ENCODE measurements at places on chromosomes 16 and 17.
A peak's percentile ranks its signal among the peaks of the same experiment; 100 is the strongest.

GRCh38 chr17:40279402-40279801 lies 8.3 kb upstream of the CDC6 start:
- DNase-seq: no peak

GRCh38 chr16:2964475-2965336 lies 631 bp downstream of the KREMEN2 start:
- peak; percentile 98 for DNase-seq

- no peak for DNase-seq
Measured at GRCh38 chr17:57852092-57852954, 2.5 kb upstream of the MRPS23 start.

DNA sequence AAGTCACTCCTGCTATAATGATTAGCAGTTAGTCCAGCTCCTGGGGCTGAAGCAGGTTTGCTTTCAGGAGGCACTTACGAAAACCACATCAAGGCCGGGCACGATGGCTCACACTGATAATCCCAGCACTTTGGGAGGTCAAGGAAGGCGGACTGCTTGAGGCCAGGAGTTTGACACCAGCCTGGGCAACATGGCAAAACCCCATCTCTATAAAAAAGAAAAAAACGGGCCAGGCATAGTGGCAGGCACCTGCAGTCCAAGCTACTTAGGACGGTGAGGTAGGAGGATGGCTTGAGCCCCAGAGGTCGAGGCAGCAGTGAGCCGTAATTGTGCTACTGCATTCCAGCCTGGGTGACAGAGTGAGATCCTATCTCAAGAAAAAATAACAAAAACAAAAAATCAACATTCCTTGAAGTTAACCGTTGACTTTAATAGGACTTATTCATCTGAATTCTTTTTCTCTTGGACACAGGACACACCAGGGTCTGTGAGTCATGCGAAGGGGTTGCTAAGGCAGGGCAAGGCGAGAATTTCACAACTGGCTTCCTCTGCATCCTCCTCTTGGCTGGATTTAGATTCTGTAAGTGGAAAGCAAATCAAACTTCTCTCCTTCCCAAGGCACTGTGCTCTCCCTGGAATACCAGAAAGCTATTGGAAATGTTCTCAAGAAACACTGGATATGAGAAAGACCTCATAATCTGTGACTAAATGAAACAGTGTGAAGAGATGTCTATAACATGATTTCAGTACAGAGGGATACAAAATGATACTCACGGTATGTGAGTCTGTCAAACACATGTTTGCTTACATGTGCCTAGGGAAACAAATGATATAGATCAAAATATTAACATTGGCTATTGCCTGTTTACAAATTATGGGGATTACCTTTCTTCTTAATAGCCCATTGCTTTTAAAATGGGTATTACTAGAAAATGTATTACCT lies 99.5 kb downstream of the SYCE1L start:
- no peak for DNase-seq

- DNase-seq: peak; percentile 44
Measured at GRCh38 chr17:29590411-29591145, 1.1 kb upstream of the GIT1 start.

GRCh38 chr17:14068542-14069250 lies 608 bp upstream of the COX10 start:
- DNase-seq: no peak

- no peak for DNase-seq
Measured at GRCh38 chr16:61797296-61797795, 238.9 kb downstream of the CDH8 start.

- DNase-seq: no peak
Measured at GRCh38 chr16:46727184-46727583, 21.0 kb downstream of the MYLK3 start.

DNA sequence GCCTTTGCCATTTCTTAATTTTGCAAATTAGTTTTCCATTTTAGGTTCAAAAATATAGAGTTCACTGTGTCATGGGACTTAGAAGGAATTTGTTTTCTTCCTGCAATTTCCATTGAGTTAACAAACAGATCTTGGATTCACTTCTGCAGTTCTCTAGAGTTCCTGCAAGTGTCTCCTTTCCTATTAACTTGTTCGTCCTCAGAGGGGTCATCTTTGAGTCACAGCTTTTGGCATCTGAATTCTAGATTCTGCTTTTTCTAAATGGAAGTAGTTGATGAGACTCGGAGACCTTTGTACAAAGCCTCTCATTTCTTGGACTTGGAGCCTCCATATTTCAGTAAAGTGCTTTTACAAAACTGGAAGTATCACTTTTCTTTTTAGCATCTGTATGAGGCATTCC lies 323.3 kb downstream of the BCAS3 start:
- DNase-seq: no peak

- peak; percentile 54 for DNase-seq
Measured at GRCh38 chr17:44353672-44354331, 8.7 kb downstream of the GRN start.

- DNase-seq: no peak
Measured at GRCh38 chr16:54048586-54049495, 237.7 kb downstream of the IRX3 start.

GRCh38 chr16:17215306-17215705 lies 255.5 kb downstream of the XYLT1 start:
- no peak for DNase-seq

- DNase-seq: no peak
Measured at GRCh38 chr17:7977805-7978204, 24.6 kb upstream of the GUCY2D start.

DNA sequence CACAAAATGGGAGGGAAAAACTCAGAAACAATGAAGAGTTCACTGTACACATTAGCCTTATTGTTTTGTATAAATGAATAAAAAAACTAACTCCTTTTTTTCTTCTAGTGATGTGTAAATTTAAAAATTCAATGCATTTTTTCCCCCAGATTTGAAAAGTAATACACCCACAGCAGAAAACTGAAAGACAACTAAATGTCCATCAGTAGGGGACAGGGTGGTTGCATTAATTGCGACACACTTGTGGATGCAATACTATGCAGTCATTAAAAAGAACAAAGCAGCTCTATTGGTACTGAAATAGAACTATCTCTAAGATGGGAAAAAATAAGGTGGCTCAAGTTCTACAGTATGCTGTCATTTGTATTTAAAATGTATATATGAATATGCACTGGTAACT lies 13.7 kb upstream of the WIPI1 start:
- no peak for DNase-seq

- DNase-seq: no peak
Measured at GRCh38 chr16:62752854-62753253, 716.6 kb upstream of the CDH8 start.

DNA sequence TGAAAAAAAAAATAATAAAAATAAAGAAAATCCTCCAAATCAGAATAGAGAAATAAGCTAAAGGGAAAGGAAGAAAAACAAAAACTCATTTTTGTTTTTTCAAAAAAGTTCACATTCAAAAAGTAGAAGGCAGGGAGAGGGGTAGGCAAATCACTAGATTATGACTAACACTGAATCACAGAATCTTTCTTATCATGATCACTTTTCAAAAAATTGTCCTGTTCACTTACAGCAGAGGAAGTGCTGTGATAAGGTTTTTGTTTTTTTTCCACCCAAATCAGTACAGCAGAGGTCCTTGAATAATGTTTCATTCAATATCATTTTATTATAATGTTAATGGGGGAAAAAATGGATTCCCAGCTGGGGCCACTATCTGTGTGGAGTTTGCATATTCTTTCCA lies 106.4 kb downstream of the CA4 start:
- DNase-seq: no peak

DNA sequence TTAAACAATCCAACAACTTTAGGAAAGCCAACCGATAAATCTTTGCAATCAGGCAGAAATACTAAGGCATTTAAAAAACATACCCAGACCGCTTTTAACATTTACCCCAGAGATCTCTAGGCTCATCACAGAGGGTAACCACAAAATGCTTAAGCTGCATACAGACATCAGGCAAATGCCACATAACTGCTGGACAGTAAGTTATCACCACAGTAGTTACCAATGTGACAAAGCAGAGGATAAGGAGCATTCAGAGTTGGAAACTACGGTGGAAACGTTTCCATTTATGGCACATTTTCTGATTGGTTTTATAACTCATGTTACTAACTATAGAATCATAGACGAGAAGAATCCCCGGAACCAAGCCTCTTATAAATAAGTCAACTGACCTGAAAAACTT lies 77.5 kb downstream of the KANSL1 start:
- no peak for DNase-seq

DNA sequence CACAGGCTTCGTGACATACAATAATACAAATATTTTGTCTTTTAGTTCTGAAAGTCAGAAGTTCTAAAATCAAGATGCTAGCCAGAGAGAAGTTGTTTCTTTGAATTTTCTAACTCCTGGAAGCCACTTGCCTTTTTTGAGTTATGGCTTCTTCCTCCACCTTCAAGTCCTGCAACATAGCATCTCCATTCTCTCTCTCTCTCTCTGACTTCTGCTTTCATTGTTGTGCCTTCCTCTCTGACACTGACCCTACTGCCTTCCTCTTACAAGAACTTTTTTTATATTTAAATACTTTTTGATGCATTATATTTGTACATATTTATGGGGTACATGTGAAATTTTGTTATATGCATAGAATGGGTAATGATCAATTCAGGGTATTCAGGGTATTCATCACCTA lies 205.9 kb downstream of the MAP2K6 start:
- no peak for DNase-seq

DNA sequence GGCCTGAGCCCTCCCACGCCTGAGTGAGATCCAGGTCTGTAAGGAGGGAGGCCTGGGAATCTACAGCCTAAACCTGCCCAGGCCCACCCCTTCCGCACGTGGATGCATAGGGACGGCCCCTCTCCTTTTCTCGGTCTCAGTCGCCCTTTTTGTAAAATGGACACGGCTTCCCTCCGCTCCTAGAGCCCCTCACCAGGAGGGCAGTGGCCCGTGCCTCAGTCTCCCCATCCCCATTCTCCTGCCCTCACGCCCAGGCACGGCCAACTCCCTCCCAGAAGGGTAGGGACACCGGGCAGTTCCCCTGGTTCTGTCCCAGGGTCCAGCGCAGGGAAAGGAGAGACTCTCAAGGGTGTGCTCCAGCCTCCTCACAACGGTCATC lies 48.1 kb downstream of the WNT3 start:
- DNase-seq: no peak

GRCh38 chr16:50335196-50335958 lies 33.4 kb downstream of the BRD7 start:
- no peak for DNase-seq

- DNase-seq: no peak
Measured at GRCh38 chr16:23408823-23409298, 44.1 kb downstream of the COG7 start.

GRCh38 chr17:56913353-56913866 lies 439 bp downstream of the TRIM25 start:
- DNase-seq: peak; percentile 67

DNA sequence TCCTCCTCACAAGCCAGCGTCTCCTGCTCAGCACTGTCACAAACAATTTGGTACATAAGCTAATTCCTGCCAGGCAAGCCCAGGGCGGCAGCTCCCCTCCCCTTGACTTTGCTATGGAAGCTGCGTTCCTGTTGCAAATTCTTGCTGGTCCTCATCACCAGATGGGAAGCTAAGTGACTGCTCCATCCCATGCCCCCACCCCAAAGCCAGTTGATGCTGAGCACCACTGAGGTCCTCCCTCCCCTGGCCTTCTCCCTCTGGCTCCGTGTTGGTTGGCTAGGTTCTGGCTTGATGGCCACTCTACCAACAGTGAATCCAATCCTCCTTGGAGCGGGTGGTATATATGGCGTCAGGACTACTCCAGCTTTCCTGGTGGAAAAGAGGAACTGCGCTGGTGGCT lies 34.4 kb downstream of the PIPOX start:
- no peak for DNase-seq

DNA sequence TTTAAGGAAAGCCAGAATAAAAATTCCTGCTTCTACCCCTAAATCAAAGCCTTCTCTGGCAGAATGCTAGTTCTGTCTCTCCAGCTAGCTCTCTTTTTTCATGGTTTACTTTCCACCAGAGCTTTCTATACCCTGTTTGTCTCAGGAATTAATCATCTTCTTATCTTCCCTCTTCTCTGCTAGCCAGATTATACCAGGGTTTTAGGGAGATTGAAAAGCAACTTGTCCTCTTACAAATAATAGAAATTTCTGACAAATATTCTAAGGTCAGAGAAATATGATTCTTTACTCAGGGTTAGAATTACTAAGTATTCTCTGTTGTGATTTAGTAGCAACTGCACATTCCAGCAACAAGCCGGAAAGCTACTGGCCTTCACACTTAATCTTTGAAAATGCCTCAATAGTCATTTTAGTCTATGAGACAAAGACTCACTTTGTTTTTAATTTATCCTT lies 166.4 kb downstream of the TANC2 start:
- no peak for DNase-seq

DNA sequence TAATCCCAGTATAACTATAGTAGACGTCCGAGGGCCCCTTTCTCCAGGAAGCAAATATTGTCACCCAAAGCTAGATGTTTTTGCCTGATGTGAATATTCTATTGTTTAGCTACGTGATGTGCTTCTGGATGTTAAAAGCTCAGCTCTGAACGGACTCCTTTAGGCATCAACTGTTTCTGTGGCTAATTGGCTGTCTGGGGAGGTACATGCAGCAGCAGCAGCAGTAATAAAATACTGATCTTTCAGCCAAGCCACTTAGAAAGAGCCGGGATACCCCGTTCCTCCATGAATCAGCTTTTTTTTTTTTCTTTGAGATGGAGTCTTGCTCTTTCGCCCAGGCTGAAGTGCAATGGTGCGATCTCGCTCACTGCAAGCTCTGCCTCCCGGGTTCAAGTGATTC lies 43.0 kb downstream of the TRARG1 start:
- DNase-seq: no peak

DNA sequence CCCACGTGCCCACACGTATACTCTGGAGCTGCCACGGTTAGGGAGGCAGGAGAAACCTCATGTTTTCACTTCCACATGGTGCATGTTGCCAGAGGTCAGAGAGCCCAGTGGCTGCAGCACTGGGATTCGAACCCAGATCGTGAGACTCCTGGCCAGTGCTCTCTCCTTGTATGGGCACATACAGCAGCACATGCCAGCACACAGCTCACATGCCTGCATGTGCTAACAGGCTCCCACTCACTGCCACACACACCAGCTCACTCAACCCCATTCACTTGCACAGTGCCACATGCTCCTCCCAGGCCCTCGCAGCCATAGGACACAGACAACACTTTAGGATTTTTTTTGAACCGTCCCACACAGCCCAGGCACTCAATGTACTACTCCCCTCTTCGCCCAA lies 49.5 kb upstream of the MRPS23 start:
- DNase-seq: no peak

DNA sequence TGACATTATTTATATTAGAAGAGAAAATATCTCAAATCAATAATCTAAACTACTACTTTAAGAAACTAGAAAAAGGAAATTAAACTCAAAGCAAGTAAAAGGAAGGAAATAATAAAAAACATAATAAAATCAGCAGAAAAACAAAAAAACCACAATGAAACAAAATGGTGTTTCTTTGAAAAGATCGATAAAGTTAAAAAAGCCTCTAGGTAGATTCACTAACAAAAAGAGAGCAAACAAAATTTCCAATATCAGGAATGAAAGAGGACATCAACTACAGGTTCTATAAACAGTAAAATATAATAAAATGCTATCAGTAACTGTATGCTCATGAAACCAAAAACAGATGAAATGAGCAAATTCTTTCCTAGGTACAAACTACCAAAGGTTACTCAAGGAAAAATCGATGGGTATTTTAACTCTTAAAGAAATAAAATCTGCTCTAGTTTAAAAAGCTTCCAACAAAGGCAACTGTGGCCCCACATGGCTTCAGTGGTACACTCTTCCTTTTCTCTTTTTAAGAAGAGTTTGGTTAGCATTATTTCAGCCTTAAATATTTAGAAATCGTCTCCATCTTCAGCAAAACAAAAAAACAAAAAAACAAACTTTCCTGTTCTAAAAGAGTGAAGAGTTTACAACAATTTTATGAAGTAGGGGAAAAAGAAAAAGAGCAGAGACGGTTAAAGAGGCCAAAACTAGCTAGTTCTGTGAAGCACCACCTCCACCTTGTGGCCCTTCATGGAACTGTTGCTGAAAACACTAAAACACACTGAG lies 102.2 kb downstream of the TRIM37 start:
- peak; percentile 78 for DNase-seq
